ENCODE measurements at places on chromosomes 7 and 10.

DNA sequence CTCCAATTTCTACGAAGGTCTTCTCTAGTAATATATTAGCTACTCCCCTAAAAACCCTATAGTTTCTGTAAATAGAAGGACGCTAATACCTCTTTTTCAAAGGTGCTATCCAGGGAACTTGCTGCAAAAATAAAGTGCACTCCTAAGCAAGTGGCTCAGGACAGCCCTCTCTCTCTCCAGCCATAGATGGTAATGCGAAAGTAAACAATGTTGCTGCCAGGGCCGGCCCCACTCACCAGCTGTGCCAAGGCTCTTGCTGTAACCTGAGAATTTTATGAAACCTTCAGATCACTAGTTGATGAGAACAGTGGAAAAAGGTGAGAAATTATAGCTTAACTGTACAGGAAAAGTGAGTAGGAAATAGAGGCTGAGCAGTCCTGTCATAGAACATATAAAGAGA is 10.9 kb upstream of the TAS2R39 start:
- no peak for DNase-seq

- no peak for DNase-seq
Observed at GRCh38 chr10:127132451-127132850, 63.9 kb downstream of the INSYN2A start.

- DNase-seq: no peak
Observed at GRCh38 chr10:13448216-13448615, 80.6 kb downstream of the BEND7 start.

GRCh38 chr7:4659551-4660286 is 22.4 kb upstream of the FOXK1 start:
- DNase-seq: no peak

DNA sequence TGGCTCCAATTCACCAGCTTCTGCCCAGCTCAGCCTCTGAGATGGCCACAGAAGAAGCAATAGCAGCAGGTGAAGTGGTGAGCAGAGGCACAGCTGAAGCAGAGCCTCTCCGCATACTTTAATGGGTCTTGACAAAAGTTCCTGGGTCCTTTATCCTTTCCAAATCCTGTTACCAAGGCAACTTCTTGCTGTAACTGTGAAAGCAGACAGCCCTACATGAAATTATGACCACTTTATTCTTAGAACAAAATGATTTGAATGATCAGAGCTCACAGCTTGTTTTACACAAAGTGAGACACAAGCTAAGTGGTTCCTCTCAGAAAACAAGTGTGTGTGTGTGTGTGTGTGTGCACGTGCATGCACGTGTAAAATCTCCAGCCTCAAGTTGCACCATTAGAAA is 245.6 kb downstream of the HTR7 start:
- DNase-seq: no peak

DNA sequence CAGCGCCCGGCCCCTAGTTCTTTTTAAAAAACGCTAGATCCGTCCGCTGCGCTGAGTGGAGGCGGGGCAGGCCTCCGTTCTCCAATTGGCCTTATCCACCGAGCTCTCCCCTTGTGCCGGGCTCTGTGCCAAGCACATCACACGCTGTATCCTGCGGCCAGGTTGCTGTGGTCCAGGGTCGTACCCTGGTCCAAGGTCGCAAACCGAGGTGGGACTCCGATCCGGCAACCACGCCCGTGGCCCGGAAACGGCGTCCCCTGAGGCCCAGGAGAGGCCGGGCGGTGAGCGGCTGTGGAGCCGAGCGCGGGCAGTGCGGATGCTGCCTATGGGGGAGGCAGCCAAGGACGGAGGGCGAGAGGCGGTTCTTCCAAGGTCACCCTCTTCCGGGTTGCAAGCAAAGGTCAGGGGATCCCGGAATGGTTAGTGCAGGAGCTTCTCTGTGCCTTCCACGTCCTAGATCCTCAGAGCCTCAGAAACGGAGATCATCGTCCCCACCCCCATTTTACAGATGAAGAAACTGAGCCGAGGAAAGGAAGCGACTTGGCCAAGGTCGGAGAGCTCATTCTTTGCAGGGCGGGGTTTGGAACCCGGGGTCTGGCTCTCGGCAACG is 72.4 kb upstream of the LRRC4 start:
- no peak for DNase-seq

GRCh38 chr10:557792-558328 is 131.6 kb downstream of the DIP2C start:
- DNase-seq: no peak

DNA sequence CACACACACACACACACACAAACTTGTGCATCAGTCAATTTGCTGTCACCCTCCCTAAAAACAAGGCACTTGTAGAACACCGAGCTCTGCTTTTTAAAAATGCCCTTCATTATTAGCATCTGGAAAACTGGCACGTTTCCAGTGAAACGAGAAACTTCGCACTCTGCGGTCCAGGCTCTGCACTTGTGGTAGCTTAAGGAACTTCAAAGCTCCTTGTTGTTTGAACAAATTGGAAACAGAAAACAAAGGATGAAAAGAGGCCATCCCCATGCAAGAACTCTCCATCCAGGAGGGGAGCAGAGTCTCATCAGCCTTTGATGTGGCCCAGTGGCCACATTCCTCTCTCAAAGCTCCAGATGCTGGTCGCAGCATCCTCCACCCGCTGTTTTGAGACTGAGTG is 105.1 kb downstream of the C10orf90 start:
- DNase-seq: no peak

DNA sequence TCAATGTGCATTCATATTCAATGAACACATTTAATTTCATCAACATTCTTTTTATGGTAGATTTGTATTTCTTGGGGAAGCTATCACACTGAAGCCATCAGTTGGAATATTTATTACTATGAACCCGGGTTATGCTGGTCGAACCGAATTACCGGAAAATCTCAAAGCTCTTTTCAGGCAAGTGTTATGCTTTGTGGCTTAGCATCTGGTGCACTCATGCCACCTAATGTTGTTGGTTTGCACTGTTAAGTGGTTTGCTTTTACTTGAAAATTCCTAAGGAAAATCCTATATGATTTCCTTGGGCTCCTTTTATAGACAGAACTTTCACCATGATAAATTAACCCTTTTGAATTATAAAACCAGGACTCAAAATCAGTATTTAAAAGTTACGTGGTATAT is 147.9 kb downstream of the DNAH11 start:
- no peak for DNase-seq

GRCh38 chr10:75394221-75394620 is 7.3 kb downstream of the ZNF503 start:
- no peak for DNase-seq

GRCh38 chr10:51588984-51589383 is 110.4 kb downstream of the CSTF2T start:
- DNase-seq: no peak

DNA sequence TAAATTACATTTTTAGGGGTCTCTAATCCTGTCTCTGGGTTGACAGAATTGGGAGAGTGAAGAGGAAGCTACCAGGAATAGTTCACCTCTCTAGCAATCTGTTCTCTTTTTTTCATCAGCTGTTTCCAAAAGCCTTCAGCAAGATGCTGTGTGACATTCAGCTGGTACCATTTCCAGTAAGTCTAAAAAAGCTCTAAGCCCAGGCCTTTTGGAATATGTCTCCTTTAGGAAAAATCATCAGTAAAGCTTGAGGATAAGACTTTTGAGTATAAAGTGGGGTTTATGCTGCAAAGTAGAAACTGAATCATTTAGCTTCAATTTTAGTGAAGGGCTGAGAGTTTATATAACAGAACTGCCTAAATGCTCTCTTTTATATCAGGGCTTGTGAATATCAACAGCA is 81.5 kb downstream of the CCNY start:
- no peak for DNase-seq

DNA sequence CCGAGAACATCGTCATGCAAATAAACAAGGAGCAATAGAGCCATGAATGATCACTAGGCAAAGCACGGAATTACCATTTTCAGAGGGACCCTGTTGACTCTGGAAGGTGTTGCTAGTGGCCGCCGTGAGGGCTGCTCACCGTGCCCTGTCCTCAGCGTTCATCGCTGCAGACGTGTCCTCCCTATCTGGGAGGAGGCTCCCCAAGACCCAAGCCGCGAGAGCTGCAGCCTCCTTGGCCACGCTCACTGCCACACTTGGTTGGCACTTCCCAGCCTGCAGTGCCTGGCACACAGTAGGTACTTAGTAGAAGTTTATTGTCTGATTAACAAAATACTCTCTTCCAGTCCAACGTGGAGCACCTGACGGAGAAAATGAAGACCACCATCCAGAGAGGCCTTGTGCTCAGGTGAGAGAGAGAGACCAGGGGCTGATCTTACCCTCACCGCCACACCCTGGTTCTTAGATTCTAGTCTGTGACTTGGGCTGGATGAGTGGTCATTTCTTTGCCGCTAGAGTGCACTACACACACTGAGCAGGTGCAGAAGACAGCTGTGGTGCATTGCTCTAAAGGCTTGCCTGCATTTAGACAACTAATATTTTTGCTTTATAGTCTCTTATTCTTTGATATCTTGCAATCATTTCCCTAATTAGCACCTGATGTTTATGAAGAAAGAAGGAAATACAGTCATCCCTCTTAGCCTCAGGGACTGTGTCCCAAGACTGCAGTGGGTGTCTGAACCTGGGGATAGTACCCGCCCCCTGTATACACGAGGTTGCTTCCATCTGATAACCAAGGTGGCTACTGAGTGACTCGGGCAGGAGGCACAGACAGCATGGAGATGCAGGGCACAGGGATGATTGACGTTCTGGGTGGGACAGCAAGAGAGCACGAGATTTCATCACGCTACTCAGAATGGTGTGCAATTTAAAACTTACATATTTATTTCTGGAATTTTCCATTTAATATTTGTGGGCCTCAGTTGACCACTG is 40.3 kb downstream of the PITRM1 start:
- no peak for DNase-seq

DNA sequence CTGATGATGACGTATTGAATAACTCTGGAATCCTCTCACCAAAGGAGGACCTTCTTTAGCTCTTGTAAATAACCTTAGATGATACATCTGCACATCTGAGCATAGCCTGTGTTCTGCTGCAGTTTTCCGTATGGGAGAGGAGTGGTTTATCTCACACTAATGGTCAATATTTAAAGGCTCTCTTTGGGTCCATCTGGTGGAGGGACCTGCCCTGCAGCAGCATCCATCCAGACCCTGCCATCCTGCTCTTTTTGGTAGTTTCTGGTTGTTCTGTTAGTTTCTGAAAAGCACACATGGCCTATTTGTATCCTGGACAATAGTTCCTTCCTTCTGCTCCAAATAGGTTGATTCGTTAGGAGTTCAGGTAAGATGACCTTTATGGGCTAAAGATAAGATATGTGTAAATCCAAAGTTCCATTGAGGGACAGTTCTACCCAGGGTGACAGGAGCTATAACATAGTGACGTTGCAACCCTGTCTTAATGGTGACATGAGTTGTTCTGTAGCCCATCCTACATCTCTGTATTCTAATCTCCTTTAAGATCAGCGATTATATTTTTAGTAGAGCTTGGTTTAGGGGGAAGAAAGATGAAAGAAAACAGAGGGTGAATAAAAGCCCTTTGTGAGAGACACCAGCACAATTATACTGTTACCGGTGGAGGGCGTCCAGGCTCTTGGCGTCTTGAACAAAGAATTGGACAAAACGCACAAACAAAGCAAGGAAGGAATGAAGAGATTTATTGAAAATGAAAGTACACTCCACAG is 60.0 kb upstream of the KLF14 start:
- DNase-seq: no peak

- no peak for DNase-seq
Observed at GRCh38 chr10:128061306-128062300, 64.6 kb downstream of the MKI67 start.

DNA sequence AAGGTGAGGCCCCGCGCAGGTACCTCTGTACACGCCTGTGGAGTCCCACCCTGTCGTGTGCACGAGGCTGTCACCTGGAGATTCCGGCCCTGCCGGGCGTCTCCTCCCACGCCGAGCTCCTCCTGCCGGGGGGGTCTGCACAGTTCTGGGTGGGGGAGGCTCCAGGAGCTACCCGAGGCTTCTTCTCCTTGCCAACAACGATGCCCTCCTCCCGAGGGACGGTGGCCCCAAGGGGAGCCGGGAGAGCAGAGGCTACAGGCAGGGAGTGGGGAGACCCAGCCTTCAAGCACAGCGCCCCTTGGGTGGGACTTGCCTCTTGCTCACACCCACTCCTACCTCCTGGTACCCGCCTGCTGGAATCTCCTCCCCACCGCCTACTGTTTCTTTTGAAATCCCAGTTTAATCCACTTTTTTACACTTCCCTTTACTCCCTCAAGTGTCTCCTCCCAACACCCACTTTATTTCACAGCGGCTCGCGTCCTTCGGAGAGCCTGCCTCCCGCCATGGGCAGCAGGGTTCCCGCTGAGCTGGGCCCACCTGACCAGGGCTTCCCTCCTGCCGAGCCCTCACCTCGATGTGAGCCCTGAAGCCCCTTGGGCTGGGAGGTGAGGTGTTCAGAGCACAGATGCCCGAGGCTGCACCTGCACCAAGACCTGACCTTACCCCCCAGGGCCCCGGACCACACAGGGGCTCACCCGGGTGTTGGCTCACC is 338.1 kb downstream of the DNAJB6 start:
- DNase-seq: no peak

- no peak for DNase-seq
Observed at GRCh38 chr7:431658-432111, 88.0 kb downstream of the PDGFA start.

- no peak for DNase-seq
Observed at GRCh38 chr10:74190494-74190893, 39.5 kb downstream of the ADK start.

- DNase-seq: no peak
Observed at GRCh38 chr10:114289096-114289436, 50.0 kb downstream of the VWA2 start.

- no peak for DNase-seq
Observed at GRCh38 chr10:33196377-33196706, 138.1 kb downstream of the NRP1 start.

- DNase-seq: no peak
Observed at GRCh38 chr7:22339725-22340390, 17.1 kb downstream of the RAPGEF5 start.

DNA sequence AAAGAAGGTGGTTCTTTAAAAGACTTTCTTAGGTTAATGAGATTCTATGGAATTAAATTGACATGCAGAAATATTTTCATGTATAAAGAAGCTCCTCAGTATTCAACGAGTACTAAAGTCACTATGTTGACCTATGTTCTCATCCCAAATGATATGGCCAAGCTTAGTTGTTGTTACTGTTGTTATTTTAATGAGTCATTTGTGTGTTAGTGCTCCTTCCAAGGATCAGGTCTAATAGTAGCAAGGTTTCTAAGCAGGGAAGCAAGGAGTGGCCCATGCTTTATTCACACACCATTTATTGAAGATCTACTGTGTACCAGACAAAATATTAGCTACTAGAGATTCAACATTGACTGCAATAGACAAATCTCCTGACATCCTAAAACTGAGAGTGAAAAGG is 41.9 kb downstream of the LRRN3 start:
- no peak for DNase-seq

GRCh38 chr7:44066494-44067063 is 1.2 kb upstream of the PGAM2 start:
- DNase-seq: no peak

DNA sequence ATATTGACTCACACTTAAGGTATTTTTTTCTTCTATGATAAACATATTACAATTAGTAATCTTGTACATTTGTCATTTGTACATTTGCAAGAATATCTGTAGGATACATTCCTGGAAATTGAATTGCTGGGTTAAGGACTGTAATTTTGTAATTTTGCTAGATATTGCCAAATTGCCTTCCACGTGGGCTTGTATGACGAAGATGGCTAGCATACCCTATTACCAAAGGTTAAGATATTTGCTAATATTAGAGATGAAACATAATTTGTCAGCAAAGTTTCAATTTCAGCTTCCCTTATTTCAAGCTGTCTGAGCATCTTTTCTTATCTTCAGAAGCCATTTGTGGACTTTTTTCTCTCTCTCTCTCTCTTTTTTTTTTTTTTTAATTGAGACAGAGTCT is 1.0 kb upstream of the LYZL2 start:
- no peak for DNase-seq

GRCh38 chr7:102974366-102975236 is 61.8 kb downstream of the LRRC17 start:
- no peak for DNase-seq

Data from activated T-cell treated with anti-CD3 and anti-CD28 coated beads for 48 hours (primary cell).